ENCODE measurements at places on chromosomes 4 and X.

DNA sequence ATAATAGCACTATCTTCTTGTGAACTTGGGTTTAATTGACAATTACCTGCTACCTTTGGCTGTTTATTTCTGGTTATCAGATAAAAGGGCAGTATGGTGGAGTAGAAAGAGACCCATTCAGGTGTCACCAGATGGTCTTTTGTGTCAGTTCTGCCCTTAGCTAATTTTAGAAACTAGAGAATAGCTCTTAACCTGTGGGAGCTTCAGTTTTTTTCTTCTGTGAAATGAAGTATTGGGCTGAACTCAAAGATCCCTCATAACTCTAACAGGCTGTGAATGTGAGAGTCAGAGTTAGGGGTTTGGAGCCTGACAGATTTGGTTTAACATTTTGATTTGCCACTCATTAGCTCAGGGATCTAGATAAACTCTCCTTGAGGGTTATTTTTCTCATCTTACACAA is 335.2 kb downstream of the PPP1R2C start:
- DNase-seq = no peak

DNA sequence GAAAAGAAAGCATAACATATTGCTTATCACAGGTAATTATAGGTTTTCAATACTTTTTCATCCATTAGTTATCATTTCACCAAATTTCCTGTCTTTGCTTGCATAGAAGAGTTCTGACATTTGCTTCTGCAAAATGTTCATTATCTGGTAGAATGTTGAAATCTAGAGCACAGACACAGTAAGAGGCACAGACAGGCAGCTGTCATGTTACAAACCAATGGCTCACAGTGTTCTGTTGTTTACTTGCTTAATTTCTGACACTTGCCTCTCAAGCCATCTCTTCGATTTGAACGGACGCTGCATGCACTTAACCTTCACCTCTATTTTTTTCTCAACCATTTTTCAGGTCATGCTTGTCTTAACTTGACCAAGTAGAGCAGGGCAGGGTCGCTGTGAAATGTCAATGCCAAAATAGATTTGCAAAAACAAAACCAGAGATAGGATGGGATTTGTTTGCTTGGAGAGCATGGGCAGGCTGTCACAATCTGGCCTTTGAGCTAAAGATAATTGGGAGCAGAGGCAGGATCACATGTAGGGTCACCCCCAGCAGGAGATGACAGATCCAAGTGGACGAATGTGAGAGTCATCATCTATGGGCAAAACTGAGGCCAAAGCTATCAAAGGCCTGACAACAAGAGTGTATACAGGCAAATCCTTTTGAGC is 292.3 kb downstream of the SMARCA1 start:
- DNase-seq = no peak

DNA sequence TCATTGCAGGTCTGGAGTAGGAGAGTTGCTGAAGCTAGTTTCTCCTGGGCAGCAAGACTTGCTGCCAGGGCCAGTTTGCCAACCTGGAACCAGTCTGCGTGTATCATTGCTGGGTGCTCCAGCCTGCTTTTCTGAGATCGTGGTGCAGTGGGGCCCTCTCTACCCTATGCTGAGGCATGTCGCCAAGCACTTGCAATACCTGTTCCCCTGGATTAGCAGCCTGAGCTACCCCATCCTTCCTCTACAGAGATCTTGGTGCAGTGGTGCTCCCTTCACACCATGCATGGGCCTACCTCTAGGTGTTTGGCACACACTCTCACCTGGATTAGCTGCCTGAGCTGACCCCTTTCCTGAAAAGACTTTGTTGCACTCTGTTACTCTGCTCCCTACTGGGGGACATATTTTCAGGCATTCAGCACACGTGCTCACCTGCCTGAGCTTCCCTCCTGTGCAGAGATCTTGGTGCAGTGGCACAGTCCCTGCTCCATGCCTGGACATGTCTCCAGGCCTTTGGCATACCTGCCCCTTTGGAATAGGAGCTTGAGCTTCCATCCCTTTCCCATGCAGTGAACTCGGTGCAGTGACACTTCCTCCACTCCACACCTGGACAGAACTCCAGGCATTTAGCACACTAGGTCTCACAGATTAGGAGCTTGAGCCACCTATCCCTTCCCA is 133.7 kb upstream of the CXCL13 start:
- DNase-seq = no peak

DNA sequence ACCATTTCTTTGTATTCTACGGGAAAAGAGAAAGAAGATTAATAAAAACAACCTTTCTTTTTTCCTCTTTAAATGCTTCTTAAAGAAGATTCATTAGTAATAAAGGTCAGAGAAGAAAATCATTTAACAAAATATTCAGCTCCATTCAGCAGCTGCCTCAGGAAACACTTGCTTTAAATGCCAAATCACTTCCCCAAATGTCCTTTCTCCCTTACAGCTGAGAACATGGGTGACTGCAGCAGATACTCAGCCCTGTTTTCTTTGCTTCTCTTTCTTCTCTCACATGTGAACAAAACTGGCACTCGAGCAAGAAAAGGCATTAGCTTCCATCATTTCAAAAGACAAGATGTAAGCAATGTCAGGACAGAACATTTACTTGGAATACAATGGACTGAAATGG is 120.2 kb downstream of the INPP4B start:
- no peak for DNase-seq

- peak; percentile 59 for DNase-seq
Observed at GRCh38 chrX:10755439-10756334, 135.3 kb upstream of the MID1 start.

GRCh38 chrX:118729042-118729652 is 1.7 kb downstream of the IL13RA1 start:
- DNase-seq = no peak

DNA sequence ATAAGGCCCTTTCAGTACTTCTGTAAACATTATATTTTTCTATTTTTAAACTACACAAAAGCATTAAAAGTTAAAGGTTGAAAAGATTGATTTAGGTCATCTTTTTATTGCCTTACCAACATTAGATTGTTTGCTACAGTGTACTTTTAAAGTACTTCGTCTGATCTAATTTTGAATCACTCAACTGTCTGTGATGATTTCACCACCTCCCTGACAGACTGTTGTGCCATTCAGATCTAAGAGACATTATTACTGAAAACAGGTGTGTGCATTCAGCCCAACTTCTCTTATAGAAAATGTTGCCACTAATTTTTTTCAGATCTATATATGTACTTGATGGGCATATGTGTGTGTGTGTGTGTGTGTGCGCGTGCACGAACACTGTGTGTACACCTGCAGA is 39.3 kb downstream of the GASK1B start:
- no peak for DNase-seq

GRCh38 chr4:42425146-42426065 is 28.1 kb downstream of the SHISA3 start:
- DNase-seq = no peak

DNA sequence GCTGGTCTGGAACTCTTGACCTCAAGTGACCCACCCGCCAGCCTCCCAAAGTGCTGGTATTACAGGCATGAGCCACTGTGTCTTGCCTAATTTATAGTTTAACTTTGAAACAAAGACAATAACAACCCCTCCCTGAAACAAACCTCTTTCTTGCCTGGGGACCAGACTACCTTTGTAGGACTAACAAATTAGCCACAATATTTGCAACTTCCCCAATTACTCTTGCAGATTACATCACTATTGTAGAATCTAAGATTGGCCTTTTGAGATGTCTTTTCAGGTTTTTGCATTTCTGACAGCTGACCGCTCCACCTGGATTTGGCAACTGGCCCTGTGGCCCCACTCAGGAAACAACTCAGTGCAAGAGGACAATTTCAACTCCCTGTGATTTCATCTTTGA is 84.8 kb downstream of the AKAP4 start:
- no peak for DNase-seq

DNA sequence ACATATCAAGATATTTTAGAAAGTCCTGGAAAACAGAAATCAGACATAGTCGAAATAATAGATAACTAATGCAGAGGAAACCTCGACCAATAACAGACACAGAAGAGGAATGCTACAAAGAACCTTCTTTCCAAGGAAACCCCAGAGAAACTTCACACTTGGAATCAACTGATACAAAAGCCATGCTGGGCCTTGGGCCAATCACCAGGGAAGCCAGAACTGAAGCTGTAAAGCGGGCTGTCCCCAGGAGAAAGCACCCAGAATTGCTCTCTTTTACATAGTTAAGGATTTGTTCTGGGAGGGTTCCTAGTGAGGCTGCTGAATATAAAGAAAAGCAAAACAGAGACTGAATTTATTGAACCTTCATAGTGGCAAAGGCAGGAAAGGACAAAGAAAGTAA is 100.5 kb downstream of the PRDM5 start:
- DNase-seq = no peak

DNA sequence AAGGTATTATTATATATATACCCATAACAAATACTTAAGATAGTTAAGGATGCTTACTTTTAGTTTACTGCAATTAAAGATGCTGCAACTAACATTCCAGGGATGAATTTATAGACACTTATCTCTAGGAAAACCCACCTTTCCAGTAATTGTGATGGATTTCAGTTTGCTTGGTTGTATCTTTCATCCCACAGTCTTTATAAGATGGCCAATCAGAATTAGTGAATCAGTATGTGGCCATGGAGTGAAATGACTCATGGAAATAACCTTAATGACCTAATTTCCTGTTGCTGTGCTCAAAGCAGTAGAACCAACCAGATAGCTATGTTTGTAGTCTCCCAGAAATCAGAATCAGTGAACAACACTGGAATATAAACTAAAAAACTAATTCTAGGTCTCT is 26.4 kb downstream of the MOSPD2 start:
- DNase-seq = peak; percentile 26

DNA sequence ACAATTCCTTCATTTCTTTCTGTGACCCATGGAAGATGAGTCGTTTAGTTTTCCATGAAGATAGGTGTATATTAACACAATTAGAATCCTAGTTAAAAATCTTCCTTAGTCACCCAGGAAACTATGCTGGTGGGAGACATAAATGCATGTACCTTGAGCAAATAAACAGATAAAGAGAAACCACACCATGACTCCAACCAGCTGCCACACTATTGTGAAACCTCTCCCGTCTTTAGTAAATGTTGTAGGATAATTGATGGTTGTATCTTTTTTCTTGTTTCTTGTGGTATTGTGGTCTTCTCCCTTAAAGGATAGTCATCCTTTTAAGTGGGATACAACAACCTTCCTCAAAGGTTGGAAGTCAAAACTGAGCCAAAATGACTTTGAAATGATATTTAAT is 103.8 kb upstream of the LEF1 start:
- DNase-seq = no peak

Data from AG08395 (cell line).